Prostate gland (tissue), 2 donors: ENCODE measurements at places on chromosomes 7 and 10. TPM values are rescaled to one million over a fixed set of nuclear protein-coding genes. Genes with fewer than 3 reads are reported as not detected.

Gene PPP1R17
- not detected for total RNA-seq

Gene SYT15
- 7.0 TPM for total RNA-seq

GRCh38 chr10:8556321-8556720 lies 501.8 kb downstream of the GATA3 start:
- no peaks in the 10 kb centered on the region for H3K4me1 ChIP-seq
- no peak overlapping the region for H3K4me3 ChIP-seq
- DNase-seq, result no peak
- H3K36me3 ChIP-seq, result no peaks in the 10 kb centered on the region
- H3K27ac ChIP-seq, result no peak overlapping the region

Gene ACBD5
- 33.7 TPM for total RNA-seq

- no peak overlapping the region for H3K27ac ChIP-seq
- no peak overlapping the region for H3K4me3 ChIP-seq
- DNase-seq, result no peak
- no peaks in the 10 kb centered on the region for H3K27me3 ChIP-seq
These were observed 19.6 kb upstream of the GPNMB start for GRCh38 chr7:23226844-23227450.

DNA sequence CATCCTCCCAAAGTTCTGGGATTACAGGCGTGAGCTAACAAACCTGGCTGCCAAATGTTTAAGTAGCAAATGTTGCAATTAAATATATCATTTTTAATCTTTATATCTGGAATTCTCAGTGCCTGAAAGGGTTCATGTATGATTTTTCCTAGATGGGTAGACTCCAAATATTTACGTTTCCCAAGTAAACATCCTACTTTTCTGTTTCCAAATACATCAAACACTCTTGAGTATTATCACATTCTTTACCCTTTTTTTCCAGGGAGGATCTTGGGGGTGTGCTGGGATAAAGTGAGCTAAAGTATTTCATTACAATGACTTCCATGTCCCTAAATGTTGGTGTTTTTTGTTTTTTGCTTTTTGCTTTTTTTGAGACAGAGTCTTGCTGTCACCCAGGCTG lies 32.9 kb upstream of the CYTH3 start:
- DNase-seq, result no peak
- H3K36me3 ChIP-seq, result no peaks in the 10 kb centered on the region
- H3K27ac ChIP-seq, result no peak overlapping the region
- no peak overlapping the region for H3K4me3 ChIP-seq

DNA sequence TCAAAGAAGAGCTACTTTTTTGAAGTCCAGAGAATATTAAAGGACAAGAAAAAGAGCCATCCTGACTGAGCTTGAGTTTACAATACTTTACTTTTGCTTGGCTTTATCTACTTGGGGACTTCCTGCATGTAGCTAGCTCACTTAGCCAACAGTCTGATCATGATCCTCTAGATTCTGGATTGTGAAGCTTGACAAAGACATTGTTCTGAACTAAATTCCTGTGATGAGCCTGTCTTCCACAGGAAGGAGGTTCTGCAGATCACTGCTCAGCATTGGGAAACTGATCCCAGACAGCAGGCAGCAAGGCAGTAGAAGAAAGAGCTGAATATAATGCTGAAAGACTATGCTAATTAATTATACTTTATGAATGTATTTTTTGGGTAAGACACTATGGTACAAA lies 296.4 kb downstream of the DGKB start:
- no peak overlapping the region for H3K4me3 ChIP-seq
- H3K27ac ChIP-seq, result no peak overlapping the region
- no peaks in the 10 kb centered on the region for H3K36me3 ChIP-seq
- H3K27me3 ChIP-seq, result no peaks in the 10 kb centered on the region
- no peak for DNase-seq

DNA sequence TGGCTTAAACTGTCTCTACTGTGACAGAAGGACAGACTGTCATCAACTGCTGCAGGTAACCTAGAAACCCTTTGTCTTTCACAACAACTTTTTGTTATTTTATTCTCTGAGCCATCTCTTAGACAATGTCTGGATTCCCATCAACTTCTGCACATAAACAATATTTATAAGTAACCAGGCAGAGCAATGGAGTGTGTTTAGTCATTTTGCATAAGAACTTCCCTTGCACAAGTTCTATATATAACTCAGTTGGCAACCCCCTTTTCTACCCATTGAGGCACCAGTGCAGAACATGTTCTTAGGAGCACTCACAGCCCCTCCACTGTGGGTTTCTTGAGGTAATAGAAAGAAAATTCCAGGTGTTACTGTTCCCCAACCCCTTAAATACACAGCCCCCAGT lies 65.0 kb upstream of the IL6 start:
- no peak for DNase-seq
- H3K27ac ChIP-seq, result no peak overlapping the region
- no peaks in the 10 kb centered on the region for H3K4me1 ChIP-seq

DNA sequence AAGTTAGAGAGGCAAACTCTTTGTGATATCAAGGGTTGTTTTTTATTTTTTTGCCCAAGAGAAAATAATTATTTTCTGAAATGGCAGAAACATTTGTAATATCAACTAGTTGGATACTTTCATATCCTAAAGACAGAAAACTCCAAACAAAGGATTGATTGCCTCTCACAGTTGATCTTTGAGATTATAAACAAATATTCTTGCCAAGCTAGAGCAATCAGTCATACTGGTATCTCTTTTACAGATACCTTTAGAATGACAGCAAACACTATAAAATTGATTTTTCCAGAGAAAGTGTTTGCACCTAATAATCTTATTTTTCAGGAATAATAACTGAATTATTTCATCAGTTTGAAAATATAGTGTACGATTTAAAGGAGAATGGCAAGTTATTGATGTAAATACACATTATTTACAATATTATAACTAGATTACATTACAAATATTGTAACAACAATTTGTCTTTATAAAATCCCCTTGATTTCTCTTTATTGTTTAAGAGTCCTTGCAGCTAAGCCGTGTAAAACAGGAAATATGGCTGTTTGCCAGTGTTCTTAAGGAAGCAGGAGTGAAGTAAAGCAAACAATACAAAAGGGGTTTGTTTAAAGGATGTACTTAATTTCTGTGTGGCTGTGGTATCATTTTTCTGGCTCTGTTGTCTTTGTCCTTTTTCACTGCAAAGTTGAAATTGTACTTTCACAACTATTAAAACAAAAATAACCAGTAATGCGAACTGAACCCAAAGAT lies 58.4 kb downstream of the MAPK8 start:
- no peak overlapping the region for H3K27ac ChIP-seq
- peak; percentile 36 for DNase-seq
- no peaks in the 10 kb centered on the region for H3K27me3 ChIP-seq
- no peaks in the 10 kb centered on the region for H3K36me3 ChIP-seq

GRCh38 chr10:77926566-77927401 lies at the start of gene DLG5:
Gene DLG5, minus strand, starts transcription at chr10:77926755. Its CDS starts 235 bp downstream, at chr10:77926520.
- no peaks in the 10 kb centered on the region for H3K27me3 ChIP-seq
- H3K4me1 ChIP-seq, result peaks cover 4% of the 10 kb centered on the region
- H3K4me3 ChIP-seq, result peak within 1 kb of the TSS; percentile 84
- no peaks in the 10 kb centered on the region for H3K36me3 ChIP-seq
- DNase-seq, result peak; percentile 76

Gene IRF5
- 6.0 TPM for total RNA-seq

DNA sequence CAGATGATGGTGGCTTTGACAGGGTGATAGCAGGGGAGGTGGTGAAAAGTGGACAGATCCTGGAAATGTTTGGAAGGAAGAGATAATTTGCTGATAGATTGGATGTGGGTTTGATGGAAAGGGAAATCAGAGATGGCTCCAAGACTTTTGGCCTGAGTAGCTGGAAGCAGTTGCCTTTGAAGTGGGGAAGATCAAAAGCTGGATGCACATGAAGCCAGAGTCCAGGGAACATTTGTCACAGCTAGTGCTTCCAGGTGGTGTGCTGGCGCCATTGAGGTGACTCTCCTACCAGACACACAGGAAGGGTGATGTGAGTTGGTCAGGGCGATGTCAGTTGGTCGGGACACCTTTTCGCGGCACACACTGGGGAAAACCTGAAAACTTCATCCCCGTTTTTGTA lies 15.9 kb downstream of the DYNC1I1 start:
- no peak overlapping the region for H3K4me3 ChIP-seq
- no peak overlapping the region for H3K27ac ChIP-seq
- no peaks in the 10 kb centered on the region for H3K36me3 ChIP-seq
- H3K27me3 ChIP-seq, result no peaks in the 10 kb centered on the region
- no peak for DNase-seq
- H3K4me1 ChIP-seq, result no peaks in the 10 kb centered on the region

Gene C7orf57
- not detected for total RNA-seq

Gene CNTNAP2
- total RNA-seq, result 10.6 TPM

- peak overlapping the region; percentile 3 for H3K4me3 ChIP-seq
- H3K4me1 ChIP-seq, result peaks cover 44% of the 10 kb centered on the region
- H3K27me3 ChIP-seq, result no peaks in the 10 kb centered on the region
- H3K27ac ChIP-seq, result peak overlapping the region; percentile 93
- H3K36me3 ChIP-seq, result no peaks in the 10 kb centered on the region
These were observed 6.5 kb downstream of the AGFG2 start for GRCh38 chr7:100545360-100546128.

DNA sequence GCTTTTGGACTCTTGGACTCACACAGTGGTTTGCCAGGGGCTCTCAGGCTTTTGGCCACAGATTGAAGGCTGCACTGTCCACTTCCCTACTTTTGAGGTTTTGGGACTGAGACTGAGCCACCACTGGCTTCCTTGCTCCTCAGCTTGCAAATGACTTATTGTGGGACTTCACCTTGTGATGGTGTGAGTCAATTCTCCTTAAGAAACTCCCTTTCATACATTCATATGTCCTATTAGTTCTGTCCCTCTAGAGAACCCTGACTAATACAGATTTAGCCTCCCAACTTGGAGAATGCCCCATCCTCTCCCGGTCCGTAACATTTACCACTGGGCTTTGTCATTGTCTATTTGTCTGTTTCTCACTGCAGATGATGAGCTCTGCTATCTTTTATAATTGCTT lies 52.8 kb upstream of the CUL1 start:
- H3K4me3 ChIP-seq, result no peak overlapping the region
- no peak overlapping the region for H3K27ac ChIP-seq
- H3K36me3 ChIP-seq, result no peaks in the 10 kb centered on the region
- H3K4me1 ChIP-seq, result no peaks in the 10 kb centered on the region
- no peaks in the 10 kb centered on the region for H3K27me3 ChIP-seq

DNA sequence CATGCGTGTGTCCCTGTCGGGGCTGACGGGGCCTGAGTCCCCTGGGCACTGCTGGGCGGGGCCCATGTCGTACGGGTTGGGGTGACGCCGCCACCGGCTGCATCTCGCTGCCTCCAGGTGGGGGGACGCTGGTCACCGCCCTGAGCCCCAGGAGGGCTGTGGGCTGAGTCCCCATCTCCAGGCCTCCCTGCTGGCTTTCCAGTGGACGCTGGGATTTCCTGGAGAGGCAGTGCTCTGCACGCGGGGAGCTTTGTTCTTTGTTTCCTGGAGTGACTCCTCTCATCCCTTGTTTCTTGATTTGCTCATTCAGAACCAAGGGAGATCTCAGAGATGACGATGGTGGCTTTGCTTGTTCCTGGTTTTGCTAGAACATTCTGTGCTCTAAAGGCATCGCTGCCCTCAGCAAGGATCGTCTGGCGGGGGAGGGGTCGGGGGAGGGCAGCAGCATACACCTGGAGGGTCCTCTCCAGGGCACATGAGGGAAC lies 21.0 kb downstream of the PWWP2B start:
- H3K4me3 ChIP-seq, result no peak overlapping the region
- peaks cover 51% of the 10 kb centered on the region for H3K4me1 ChIP-seq
- DNase-seq, result no peak
- no peaks in the 10 kb centered on the region for H3K36me3 ChIP-seq
- no peaks in the 10 kb centered on the region for H3K27me3 ChIP-seq

DNA sequence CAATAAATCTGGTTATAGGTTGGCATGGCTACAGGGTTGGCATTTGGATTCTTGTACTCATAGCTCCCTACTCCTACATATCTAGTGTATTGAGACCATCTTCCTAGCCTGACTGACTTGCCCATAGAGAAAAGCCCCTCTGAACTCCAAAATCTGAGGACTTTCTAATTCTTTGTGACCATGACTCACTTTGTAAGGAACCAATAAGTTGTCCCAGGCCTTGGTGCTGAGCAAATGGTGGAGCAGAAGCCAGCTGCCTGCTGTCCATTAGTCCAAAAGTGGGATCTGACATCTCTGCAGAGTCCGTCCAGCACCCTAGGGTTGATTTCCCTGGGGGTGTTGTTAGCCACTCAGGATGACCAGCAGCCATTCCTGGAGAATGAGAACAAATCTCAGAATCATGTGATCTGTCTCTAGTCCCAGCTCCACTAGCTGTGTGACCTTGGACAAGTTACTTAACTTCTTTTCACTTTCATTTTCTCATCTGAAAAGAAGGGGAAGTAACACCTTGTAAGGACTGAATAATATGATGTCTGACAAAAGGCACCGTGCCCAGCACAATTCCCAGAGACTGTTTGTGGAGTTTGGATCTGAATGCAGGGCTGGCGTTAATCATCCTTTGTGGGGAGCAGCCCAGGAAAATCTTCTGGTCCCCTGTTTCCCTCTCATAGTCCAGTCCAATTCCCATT lies 44.1 kb downstream of the MTURN start:
- H3K27me3 ChIP-seq, result no peaks in the 10 kb centered on the region
- no peaks in the 10 kb centered on the region for H3K4me1 ChIP-seq
- H3K27ac ChIP-seq, result no peak overlapping the region

Gene KIAA1217
- 92.5 TPM for total RNA-seq

GRCh38 chr7:151152643-151153513 lies 14.6 kb downstream of the GBX1 start:
- no peak overlapping the region for H3K4me3 ChIP-seq
- no peaks in the 10 kb centered on the region for H3K36me3 ChIP-seq

DNA sequence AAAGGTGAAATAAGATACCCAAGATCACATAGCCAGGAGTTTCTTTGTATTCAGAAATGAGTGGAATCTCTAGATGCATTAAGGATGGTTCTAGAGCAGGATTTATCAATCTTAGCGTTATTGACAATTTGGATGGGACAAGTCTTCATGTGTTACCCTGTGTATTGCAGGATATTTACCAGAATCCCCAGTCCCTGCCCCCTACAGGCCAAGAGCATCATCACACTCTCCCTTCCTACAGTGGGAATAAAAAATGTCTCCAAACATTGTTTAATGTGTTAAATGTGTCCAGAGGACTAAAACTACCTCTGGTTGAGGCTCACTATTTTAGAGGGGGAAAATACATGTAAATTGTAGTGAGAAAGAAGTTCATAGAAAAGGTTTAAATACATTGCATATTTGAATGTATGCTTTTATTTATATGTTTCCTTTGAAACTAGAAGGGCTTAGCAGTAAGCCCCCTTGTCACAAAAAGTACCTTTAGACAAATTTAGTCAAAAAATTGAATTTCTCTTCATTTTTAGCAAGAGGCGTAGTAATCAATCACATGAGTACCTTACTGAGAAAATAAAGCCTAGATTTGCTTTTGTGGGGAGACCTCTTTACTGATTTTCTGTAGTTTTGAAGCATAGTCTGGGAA lies 141.2 kb downstream of the MLLT10 start:
- H3K27me3 ChIP-seq, result no peaks in the 10 kb centered on the region
- H3K4me1 ChIP-seq, result no peaks in the 10 kb centered on the region
- DNase-seq, result no peak
- no peaks in the 10 kb centered on the region for H3K36me3 ChIP-seq
- no peak overlapping the region for H3K4me3 ChIP-seq
- no peak overlapping the region for H3K27ac ChIP-seq
